ENCODE measurements at places on chromosomes 3 and 15. TPM values are rescaled to one million over a fixed set of nuclear protein-coding genes. Genes with fewer than 3 reads are reported as not detected.

TUSC7 gene
- not detected for total RNA-seq

CLDN16 gene
- not detected for total RNA-seq

PRSS50 gene
- total RNA-seq = 0.09 TPM

KIF7 gene
- total RNA-seq = 5.0 TPM

SORD gene
- total RNA-seq = 8.7 TPM

STAB1 gene
- total RNA-seq = 58.4 TPM

ABHD14A gene
- total RNA-seq = 15.9 TPM

DZIP1L gene
- total RNA-seq = 12.8 TPM

ZPLD1 gene
- total RNA-seq = under 0.01 TPM

USP4 gene
- 17.9 TPM for total RNA-seq

ANKRD63 gene
- total RNA-seq = 0.22 TPM

PLSCR2 gene
- total RNA-seq = not detected

CATSPER2 gene
- 0.93 TPM for total RNA-seq

RARB gene
- 23.2 TPM for total RNA-seq

PAK6 gene
- 0.44 TPM for total RNA-seq

DUOX1 gene
- 0.04 TPM for total RNA-seq

TRIM59 gene
- 10.7 TPM for total RNA-seq

ITIH1 gene
- 0.22 TPM for total RNA-seq

EPHA6 gene
- total RNA-seq = 0.62 TPM

COL6A5 gene
- total RNA-seq = 0.09 TPM

CHRFAM7A gene
- 0.62 TPM for total RNA-seq

SLC9C1 gene
- 1.2 TPM for total RNA-seq

ENTPD3 gene
- total RNA-seq = 0.44 TPM

FAM107A gene
- total RNA-seq = 0.84 TPM

CKMT1A gene
- total RNA-seq = not detected

MUC13 gene
- not detected for total RNA-seq

STX19 gene
- total RNA-seq = 0.04 TPM

ADAMTS7 gene
- total RNA-seq = 4.9 TPM
